ENCODE measurements at places on chromosomes 12 and 14.

DNA sequence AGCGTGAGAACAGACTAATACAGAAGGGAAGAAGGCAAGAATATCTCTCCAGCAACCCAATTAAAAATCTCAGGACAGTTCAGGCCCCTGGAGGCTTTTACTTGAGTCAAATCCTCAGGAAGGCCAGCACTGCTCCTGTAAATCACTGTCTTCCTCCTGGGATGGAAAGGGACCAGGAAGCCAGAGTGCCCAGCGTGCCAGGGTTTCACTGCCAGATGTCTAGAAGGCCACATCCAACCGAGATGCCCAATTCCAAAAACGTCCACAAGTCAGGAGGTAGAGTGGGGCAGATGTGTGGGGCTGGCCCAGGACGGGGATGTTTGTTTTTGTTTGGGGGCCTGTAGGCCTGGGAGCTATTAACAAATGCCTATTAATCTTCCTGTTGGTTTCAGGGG, 332.0 kb downstream of the MED13L start:
- DNase-seq, result no peak

DNA sequence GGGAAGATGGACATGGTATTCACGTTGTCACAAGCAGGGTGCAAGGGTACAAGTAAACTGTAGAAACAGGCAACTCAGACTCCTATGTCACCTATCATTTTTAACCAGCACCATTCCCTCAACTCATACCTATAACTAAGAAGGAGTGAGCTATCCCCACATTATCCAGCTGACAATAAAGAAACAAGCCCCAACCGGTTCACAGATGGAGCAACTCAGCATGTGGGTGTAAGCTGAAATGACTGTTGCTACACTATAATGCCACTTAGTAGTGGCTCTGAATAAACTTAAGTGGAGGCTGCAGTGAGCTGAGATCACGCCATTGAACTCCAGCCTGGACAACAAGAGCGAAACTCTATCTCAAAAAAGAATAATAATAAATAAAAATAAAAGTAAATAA, 829.5 kb upstream of the MDGA2 start:
- DNase-seq, result no peak

GRCh38 chr14:32545095-32545494, 216.0 kb downstream of the AKAP6 start:
- no peak for DNase-seq

DNA sequence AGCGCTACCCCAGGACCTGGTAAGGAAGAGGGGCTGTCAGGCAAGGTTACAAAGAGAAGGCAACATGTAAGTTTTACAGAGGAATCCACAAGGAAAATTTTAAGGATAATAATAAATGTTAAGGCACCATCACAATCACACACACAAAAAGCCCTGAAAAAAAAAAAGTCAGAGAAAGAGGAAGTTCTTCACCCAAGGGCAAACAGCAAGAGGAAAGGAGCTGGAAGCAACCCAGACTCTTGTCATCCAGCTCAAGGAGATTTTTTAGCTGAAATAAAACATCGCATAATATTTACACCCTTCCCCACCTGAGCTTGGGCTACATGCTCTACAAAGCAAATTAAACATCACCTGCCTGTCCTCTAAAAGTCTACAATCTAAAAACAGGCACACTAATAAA, 9.5 kb downstream of the SPTB start:
- DNase-seq, result no peak

GRCh38 chr12:130934753-130935152, 19.0 kb upstream of the ADGRD1 start:
- DNase-seq, result no peak

- DNase-seq, result no peak
Observed at GRCh38 chr12:1830981-1831963, 10.9 kb downstream of the LRTM2 start.

GRCh38 chr12:122235741-122236140, 9.9 kb upstream of the DIABLO start:
- no peak for DNase-seq

DNA sequence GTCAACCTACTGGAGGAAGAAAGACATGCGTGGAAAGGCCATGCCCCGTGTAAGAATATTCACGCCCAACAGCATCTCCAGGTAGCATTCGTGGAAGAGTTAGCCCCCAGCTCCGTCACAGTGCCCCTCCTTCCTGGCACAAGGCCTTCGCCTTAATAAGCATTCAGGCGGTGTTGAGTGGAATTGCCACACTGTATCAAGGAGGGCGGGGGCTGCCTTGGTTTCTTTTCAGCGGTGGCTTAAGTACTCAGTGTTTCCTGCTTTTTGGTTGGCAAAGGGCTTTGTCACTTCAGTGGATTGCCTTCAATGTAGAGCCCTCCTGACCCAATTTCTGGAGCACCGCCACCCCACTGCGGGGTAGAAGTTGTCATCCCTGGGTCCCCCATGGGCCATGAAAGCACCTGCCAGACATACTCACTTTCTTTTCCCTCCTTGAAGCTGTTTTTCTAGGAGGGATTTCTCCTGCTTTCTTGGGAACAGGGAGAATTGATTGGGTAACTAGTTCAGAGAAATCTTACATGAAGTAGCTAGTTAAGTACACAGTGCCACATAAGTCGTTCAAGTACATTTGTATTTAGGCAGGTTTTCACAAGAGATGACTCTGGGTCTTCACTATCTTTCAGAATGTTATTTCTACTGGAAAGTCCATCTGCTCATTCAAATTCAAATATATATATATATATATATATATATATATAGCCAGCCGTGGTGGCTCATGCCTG, 65.5 kb upstream of the STON2 start:
- DNase-seq, result no peak

- DNase-seq, result no peak
Observed at GRCh38 chr14:58401587-58401986, 5.9 kb downstream of the TOMM20L start.

- no peak for DNase-seq
Observed at GRCh38 chr12:13596714-13597113, 384.7 kb downstream of the GRIN2B start.

DNA sequence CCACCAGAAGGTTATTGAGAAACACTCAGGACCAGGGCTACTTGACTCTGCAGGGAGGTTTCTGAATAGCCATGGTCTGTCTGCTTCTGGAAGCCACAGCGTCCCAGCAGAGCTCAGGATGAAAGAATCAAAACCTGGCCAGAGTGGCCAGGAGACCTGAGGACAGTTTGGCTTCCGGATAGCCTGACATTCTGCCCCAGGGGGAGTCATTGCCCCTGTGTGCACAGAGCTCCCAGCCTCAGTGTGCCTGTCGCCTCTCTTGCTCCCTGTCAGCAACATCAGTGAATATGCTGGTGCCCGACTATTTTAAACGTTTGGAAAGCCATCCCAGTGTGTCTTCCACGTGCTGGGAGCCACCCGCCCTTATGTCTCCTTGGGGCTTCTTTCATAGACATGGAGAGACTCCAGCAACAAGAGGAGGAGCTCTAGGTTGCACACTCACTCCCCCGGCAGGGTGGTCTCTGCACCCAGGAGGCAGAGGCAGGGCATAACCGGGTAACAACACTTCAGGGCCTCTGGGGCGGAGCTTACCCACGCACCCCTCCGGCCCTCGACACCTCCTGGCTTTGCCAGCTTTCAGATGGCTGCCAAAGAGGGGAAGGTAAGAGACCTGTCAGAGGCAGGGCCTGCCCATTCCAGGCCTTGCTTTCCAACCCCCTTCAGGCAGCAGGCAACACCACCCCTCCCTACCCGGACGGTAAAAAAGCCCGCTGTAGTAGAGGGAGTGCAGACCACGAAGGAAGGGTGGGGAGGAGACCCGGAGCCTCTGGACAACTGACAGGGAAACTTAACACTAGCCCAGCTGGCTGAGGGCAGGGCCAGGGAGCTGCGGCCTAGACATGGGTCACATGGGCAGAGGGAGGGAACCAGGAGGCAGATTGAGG, 19.0 kb upstream of the SLC6A12 start:
- DNase-seq, result no peak

DNA sequence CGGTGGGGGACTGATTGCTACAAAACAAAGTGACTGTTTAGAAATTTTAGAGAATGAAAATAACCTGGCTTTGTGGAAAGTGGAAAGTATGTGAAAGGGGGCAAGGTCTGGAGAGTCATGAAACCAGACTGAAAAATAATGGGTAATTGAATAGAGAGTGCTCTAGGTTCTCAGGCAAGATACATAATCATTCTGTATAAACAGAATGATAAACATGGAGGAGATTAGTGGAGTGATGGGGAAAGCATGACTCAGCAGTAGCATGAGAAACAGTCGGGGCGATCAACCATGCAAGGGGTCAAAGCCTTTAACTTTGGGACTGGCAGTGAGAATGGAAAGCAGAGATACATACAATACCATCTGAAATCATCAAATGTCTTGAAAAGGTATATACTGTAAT, 332.5 kb downstream of the CCER1 start:
- DNase-seq, result no peak

GRCh38 chr12:98355322-98355721, 160.1 kb upstream of the TMPO start:
- no peak for DNase-seq

DNA sequence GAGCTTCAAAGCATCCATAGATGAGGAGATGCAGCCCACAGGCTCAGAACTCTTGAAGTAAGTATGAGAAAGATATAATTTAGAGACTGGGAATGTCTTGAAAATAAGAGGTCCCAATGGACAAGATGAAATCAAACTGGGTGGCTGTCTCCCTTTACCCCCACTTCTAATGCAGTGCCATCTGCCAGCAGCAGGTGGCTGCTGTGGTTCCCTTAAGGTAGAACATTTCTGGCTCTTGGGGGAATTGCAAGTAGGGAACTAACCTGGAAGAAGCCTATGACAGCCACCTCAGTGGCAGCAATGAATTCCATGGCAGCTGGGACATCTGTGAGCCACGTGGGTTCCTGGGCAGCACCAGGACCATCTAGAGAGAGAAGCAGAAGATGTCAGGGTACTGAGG, 648 bp downstream of the ERP27 start:
- no peak for DNase-seq

DNA sequence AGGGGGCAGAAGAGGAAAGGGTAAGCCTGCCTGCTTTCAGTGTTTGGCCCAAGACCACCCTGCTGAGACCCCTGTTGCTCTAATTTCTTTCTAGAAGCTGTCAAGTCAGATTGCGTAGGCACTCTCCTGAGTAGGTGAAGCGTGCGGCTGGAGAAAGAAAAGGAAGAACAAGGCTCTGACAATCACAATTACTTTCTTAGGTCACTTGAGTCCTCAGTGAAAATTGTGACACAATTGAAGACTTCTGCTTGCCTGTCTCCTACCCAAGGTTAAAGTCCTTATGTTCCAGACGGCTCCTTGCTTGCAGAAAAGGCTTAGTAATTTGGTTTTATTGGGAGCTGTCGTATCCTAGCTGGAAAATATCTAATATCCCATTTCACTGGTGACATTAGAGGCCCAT, 721 bp upstream of the CTSG start:
- no peak for DNase-seq

DNA sequence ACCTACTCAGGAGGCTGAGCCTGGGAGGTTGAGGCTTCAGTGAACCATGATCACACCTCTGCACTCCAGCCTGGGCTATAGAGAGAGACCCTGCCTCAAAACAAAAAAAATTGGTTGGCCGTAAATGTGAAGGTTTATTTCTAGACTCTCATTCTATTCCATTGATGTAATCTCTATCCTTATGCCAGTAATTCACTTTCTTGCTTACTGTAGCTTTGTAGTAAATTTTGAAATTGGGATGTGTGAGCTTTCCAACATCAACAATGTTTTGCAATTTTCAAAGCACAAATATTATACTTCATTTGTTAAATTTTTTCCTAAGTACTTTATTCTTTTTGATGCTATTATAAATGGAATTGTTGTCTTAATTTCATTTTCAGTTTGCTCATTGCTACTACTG, 24.6 kb downstream of the LIN52 start:
- no peak for DNase-seq

DNA sequence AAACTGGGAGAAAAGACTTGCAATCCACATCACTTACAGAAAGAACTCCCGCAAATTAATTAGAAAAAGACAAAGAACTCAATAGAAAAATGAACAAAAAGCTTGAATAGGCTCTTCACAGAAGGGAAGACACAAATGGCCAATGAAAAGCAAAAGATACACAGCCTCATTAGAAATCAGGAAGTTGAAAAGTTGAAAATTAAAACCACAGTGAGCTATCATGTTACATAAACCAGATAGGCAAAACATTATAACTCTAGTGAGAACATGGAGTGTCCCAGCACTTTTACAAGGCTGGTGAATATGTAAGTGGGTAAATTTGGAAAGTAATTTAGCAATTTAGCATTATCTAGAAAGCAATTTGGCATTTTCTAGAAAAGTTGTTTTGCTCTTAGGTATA, 158.4 kb upstream of the RASSF8 start:
- no peak for DNase-seq

All from NCI-H1048 (cell line).